WTC11 (cell line): ENCODE measurements at places on chromosomes 16 and 17.

GRCh38 chr16:50534091-50534490 is 14.1 kb upstream of the NKD1 start:
- DNase-seq = no peak

DNA sequence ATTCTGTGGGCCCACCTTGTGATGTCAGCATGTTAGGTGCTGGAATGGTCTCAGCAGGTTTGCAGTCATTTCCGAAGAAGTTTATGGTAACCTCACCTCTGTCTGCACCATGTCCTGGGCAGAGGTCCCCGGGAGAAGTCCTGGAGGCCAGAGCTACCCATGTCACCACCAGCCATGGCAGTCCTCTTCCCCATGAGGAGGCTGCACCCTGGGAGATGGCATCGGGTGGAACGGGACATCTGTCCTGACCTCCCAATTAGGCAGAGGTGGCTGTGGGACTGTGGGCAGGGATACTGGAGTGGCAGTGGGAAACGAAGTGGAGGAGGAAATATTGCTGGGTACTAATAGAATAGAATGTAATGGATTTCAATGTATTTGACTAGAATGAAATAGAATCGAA is 511.8 kb upstream of the WSB1 start:
- DNase-seq = no peak

GRCh38 chr17:55264278-55264644 is 499 bp upstream of the HLF start:
- DNase-seq = no peak

GRCh38 chr17:7885367-7886226 is 3.0 kb upstream of the CHD3 start:
- peak; percentile 53 for DNase-seq

- peak; percentile 35 for DNase-seq
Observed at GRCh38 chr17:8122924-8123694, 797 bp downstream of the HES7 start.

DNA sequence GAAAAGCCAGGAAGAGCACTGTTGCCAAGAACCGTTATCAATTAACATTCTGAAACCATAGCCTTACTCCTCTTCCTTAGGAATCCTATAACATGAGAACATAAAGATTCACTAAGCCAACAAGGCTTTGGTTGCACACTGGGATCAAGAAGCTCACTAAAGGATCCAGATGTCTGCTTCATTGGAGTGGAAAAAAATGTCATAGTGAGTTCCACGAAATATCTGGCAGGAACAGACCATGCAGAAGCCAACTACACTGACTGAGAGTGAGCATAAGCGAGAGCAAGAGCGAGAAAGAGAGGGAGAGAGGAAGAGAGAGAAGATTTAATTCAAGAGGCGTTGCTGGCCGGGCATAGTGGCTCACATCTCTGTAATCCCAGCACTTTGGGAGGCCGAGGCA is 13.4 kb upstream of the MEIOC start:
- no peak for DNase-seq

DNA sequence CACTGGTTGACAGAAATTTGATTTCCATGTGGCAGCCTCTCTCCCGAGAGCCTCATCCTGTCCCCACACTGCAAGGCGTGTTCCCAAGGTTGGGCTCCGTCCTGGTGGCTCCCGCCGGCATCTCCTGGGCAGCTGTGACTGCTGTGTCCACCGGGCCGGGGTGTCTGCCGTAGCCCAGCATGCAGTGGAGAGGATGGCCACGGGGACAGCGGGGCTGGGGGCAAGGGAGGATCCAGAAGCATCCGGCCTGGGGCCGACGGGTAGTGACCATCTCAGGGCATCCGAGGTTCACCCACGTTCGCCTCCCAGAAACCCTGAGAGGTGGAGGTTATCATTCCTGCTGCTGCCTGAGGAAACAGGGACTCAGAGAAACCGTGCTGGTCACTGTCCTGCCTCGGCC is 7.3 kb upstream of the RAB40B start:
- DNase-seq = no peak

DNA sequence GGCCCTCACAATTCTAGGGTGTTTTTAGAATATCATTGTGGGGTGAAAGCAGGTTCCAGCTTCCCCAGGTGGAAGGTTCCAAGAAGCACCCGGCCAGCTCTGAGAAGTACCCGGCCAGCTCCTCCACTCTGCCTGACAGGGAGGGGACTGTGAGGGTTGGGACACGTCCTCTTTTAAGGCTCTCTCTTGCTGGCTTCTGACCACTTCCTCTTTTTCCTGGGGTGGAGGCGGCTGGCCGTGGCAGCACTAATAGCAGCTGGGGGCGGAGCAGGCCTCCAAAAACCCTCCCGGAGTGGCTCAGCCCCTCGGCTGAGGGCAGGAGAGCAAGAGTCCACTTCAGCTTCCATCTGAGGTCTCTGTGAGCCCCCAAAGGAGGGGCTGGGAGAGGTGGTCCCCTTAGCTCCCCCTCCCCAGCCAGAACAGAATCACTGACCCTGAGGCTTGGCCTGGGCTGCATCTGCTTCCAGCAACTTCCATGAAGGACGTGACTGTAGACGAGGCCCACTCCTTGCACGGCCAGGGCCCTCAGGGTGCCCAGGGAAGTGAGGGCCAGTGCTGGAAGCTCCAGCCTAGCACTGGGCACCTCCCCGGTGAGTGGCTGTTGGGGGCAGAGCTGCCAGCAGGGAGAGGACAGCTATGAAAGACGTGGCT is 26.7 kb upstream of the PLCG2 start:
- DNase-seq = no peak

- no peak for DNase-seq
Observed at GRCh38 chr17:81011951-81012350, 20.3 kb downstream of the CHMP6 start.

- no peak for DNase-seq
Observed at GRCh38 chr17:80706463-80706867, 161.8 kb downstream of the RPTOR start.

GRCh38 chr16:28092721-28093384 is 29.3 kb upstream of the GSG1L start:
- no peak for DNase-seq
